ENCODE measurements at places on chromosomes 2 and 18. TPM values are rescaled to one million over a fixed set of nuclear protein-coding genes. Genes with fewer than 3 reads are reported as not detected.
A peak's percentile ranks its signal among the peaks of the same experiment; 100 is the strongest.

- peak; percentile 66 for DNase-seq
These were observed 255.4 kb downstream of the AGAP1 start for GRCh38 chr2:235749121-235749770.

The IL1A gene
- 1.1 TPM for total RNA-seq

The STAT4 gene
- total RNA-seq: 0.28 TPM

The UGT1A4 gene
- not detected for total RNA-seq

The TRABD2A gene
- 19.7 TPM for total RNA-seq

DNA sequence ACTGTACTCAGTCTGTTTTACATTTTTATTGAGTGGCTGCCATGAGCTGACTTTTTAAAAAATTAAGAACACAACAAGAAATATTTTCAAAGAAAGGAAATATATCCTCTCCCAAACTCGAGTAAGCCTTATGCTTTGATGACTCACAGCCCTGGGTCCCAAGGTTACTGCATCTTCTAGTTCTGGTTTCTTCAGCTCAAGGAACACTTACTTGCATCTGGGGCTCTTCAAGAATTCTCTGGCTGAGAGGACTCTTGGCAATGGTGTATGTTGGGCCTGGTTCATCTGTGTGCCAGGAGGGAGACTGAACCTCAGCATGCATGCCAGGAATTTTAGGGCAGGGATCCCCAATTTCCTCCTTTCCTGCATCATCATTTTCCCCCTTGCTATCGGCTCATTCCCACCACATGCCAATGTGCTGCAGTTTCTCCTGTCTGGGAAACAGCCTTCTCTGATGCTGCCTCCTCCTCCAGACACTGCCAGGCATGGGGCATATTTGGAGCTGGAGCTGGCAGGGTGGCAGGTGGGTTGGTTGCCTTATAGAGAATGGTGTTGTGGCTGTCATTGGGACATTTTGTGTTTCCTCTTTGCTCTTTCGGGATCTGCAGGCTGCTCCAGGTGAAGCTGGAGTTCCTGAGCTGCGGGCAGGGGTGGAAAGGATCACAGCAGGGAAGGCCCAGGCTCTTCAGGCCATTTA lies 192.2 kb upstream of the HS6ST1 start:
- DNase-seq: peak; percentile 72

The SULT1C2 gene
- not detected for total RNA-seq

DNA sequence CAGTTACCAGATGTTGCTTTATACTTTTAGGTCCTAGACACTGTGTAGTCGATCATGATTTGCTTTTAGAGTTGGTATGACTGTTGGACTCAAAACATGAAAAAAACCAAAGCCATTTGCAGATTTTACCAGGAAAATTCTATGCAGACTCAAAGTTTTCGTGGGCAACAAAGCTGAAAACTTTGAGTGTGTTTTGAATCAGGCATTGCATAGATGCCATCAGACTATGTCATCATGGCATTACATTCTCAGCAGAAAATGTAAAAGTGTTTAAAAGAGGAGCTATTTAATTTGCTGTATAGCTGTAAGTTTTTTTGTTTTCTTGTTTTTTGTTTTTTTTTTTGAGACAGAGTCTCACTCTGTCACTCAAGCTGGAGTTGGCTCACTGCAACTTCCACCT lies 43.5 kb upstream of the ELAC1 start:
- DNase-seq: peak; percentile 51

DNA sequence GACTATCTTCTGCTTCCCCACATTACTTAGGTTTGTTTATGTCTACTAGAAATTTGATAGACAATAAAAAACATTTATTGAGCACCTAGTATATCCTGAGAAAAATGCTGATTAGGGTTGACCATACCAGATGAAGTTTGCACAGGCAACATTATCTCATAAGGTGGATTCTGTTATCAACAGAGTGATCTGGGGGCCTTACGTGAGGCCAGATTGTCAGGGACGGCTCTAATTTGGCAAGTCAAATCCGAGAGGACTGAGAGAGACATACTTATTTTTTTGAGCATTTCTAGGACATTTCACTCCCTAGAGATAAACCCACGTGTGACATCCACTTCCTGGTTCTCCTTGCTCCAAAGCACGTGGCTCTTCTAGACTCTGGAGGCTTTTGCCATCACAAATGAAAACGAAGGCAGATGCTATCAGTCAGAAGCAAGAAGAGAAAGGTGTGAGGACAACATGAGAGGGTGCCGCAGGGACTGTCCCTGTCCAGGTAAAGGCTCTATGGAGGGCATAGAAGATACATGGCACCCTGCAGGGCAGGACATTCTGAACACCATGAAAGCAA lies 168.0 kb upstream of the REV1 start:
- no peak for DNase-seq

The GAL3ST2 gene
- total RNA-seq: not detected

Measured in IMR-90 (cell line).